ENCODE measurements at places on chromosomes 1 and 21.
A peak's percentile ranks its signal among the peaks of the same experiment; 100 is the strongest.

DNA sequence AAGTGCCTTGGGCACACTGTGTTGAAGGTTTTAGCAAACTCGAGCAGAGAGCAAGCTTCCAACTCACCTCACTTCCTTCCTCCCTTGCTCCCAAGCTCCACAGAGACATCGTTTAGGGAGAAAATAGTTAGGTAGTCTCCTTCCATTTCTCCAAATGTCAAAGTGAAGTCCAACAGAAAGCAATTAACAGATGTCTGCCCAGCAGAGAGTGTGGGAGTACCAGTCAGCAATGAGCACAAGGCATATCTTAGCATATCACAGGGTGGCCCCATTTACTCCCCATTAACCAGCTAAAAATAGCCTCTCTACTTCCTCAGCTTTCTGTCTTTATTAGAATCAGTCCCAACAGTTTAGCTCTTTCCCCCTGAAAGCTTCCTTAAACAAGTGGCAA lies 334.2 kb upstream of the CAMK1G start:
- no peak for DNase-seq

DNA sequence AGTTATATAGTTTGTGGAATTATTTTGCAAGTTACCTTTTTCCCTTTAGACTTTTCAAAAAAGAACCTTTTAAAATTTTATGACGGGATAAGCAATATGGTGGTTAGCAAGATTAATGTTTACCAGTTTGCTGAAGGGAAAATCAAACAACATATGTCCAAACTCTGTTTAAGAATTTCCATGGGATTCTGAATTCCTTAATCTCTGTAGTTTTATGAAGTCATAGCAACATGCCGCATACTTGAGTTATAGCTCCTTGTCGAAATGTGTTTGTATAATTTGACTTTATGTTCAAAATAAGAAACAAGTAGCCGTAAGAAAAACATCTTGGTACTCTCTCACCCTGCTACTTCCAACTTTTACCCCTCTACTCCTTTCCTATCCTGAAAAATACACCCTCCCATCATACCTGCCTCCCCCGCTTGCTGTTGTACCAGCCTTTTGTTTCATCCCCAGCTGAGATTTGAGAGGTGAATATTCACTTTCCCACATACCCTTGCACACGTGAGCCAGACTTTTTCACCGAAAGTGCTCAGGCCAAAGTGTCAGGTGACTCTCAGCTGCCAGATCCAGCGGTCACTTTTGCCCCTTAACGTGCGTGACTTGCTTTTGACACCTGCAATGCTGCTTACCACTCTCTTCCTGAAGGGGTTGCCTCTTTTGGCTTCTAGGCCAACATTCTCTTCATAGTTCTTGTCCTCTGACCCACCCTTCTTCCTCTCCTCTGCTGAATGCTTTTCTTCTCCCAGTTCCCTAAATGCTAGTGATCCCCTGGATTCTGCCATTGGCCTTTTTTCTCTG lies 83.5 kb upstream of the ZNF326 start:
- DNase-seq: no peak

- DNase-seq: peak; percentile 88
Measured at GRCh38 chr1:178126741-178127185, 32.9 kb downstream of the RASAL2 start.

GRCh38 chr1:46408356-46409062 lies 14.4 kb downstream of the FAAH start:
- DNase-seq: no peak

- peak; percentile 31 for DNase-seq
Measured at GRCh38 chr1:92817986-92818764, 13.7 kb upstream of the RPL5 start.

- DNase-seq: peak; percentile 54
Measured at GRCh38 chr21:45209046-45209445, 78.6 kb downstream of the POFUT2 start.

GRCh38 chr1:114609026-114609425 lies 27.6 kb upstream of the BCAS2 start:
- DNase-seq: no peak

DNA sequence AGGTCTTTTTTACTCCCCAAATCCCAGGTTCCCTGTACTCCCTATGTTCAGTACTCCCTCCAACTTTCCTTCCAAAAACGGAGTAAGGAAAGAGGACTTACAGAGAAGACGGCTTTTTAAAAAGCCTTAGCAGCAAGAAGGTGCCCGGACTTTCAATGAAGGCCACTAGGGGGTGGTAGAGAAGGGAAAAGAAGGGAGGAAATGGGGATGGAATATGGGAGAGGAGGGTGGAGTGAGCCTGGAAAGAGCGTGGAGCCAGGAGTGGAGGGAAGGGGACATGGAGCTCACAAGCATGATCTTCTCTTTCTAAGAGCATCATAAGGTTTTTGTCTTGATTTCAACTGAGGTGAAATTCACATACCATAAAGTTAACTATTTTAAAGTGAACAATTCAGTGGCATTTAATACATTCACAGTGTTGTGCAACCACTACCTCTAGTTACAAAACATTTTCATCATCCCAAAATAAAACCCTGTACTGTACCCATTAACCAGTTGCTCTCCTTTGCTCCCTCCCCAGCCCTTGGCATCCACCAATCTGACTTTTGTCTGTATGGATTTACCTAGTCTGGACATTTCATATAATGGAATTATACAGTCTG lies 129.9 kb downstream of the ZNF281 start:
- peak; percentile 66 for DNase-seq

- DNase-seq: peak; percentile 98
Measured at GRCh38 chr1:183039985-183040447, 16.8 kb downstream of the LAMC1 start.

DNA sequence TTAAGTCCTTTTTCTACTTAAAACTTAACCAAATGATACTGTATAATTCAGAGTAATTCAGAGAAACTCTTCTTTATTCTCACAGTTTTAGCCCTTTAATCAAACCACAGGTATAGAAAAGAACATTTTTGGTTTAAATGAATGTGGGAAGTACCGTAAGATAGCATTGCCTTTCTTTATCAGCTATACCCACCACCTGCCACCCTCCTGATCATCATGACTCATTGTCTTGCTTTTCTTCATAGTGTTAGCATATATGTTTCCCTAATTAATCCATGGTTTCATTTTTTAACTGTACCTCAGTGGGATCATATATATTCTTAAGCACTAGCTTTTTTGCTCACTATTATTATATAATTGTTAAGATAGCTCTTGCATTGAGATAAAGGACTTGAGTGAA lies 27.5 kb upstream of the ANGPTL1 start:
- no peak for DNase-seq

GRCh38 chr1:57254022-57254421 lies 169.8 kb downstream of the DAB1 start:
- DNase-seq: peak; percentile 20

DNA sequence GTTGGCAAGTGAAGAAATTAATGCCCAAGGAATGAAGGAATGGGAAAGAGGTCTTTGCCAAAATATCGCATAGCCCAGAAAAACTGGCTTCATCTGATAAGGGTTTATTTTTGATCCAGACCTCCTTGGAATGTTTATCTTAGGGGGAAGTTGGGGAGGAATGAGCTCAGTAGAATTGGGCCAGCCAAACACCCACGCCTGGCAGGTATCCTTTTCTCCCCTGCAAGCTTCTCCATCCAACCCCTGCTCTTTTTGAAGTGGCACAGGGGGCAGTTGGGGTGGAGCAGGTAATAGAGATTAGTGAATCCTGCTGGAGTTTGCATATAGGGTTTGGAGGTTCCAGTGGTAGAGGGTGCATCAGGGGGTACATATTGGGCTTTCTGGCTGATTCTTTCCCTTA lies 21.1 kb downstream of the INTS3 start:
- no peak for DNase-seq

GRCh38 chr1:99811075-99811474 lies 39.1 kb upstream of the AGL start:
- no peak for DNase-seq

DNA sequence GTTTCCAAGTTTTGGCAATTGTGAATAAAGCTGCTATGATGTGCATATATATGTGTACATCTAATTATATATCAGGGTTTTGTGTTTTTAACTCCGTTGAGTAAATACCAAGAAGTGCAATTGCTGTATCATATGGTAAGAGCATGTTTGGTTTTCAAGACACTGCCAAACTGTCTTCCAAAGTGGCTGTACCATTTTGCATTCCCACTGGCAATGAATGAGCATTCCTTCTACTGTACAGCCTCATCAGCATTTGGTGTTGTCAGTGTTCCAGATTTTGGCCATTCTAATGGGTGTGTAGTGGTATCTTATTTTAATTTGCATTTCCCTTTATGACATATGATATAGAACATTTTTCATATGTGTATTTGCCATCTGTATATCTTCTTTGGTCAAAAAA lies 246.3 kb downstream of the USH2A start:
- DNase-seq: no peak

GRCh38 chr1:193348769-193349535 lies 162.5 kb upstream of the B3GALT2 start:
- DNase-seq: no peak

- DNase-seq: no peak
Measured at GRCh38 chr1:115867216-115867615, 26.3 kb upstream of the NHLH2 start.

DNA sequence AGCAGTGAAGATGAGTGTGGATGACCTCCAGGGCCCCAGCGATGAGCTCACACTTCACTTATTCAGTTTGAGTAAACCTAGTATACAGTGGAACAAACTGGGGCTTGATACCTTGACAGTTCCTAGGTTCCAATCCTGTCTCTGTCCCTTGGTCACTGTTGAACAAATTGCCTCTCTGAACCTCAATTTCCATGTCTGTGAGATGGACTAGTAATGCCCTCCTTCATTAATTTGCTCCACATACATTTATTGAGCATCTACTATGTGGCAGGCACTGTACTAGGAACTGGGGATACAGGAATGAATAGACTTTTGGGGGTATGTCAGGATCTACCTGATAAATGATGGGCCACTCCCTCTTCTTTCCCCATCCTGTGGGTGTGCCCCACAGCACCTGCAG lies 57.3 kb downstream of the SDC3 start:
- DNase-seq: no peak

GRCh38 chr1:200150006-200150405 lies 122.5 kb downstream of the NR5A2 start:
- no peak for DNase-seq

DNA sequence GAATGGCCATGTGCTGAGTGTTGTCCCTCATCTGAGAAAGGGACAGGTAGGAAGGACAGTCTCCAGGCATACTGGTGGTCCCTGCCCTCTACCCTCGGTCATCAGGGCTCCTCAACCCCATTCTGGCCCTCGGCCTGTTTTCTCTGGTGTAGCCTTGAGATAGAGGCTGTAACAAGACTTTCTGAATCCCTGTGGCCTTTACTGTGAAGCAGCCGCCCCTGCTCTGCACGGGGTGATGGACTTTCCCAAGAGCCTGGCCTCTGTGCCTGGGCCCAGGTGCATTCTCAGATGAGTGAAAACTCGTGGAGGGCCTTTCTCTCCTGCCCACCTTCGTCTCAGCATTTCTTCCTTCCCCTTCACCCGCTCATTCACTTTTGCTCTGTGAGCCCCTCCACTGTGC lies 3.0 kb upstream of the CASQ1 start:
- no peak for DNase-seq

DNA sequence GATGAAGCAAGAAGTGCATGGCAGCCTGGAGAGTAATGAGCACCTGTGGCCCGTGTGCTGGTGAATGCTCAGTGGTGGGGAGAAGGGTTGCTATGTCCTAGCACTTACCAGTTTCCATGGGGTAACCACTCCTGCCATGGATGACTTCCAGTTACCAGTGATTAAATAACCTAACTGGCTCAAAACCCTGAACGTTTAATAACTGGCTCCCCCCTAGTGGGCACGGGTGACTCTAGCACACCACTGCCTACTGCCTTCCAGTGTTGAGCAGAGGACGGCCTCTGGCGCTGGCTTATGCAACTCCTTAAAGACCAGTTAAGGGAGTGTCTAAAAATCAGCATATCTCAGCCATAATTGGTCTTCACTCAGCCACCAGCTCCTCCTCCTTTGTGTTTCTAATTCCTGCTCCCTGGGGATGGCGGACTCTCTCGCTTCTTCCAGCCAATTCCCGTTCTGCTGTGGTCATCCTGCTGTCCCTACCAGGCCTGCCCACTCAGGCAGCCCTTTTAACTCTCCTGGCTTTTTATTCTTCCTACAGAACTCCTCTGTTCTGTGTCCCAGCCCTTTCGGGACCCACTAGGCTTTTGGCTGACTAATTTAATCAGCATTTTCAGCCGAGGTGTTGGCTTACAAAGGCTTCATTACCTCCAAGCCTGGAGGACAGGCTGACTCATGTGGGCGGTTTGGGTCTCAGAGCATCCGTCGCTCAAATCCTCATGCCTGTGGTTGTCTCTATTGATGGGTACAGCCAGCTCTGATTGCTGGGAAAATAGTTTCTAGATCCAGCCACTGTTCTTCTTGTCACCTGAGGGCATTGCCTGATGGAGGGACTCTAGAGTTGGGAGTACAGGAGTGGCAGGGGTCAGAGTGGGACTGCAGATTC lies 332.4 kb downstream of the CAMTA1 start:
- peak; percentile 92 for DNase-seq

DNA sequence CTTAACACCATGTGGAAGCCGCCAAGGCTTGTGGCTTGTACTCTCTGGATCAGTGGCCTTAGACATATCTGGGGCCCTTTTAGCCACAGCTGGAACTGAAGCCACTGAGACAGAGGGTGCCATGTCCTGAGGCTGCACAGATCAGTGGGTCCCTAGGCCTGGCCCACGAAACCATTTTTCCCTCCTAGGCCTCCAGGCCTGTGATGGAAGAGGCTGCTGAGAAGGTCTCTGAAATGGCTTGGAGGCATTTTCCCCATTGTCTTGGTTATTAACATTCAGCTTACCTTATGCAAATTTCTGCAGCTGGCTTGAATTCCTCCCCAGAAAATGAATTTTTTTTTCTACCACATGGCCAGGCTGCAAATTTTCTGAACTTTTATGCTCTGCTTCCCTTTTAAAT lies 15.1 kb upstream of the DPH5 start:
- no peak for DNase-seq

- peak; percentile 97 for DNase-seq
Measured at GRCh38 chr1:218705911-218706893, 361.1 kb downstream of the TGFB2 start.

DNA sequence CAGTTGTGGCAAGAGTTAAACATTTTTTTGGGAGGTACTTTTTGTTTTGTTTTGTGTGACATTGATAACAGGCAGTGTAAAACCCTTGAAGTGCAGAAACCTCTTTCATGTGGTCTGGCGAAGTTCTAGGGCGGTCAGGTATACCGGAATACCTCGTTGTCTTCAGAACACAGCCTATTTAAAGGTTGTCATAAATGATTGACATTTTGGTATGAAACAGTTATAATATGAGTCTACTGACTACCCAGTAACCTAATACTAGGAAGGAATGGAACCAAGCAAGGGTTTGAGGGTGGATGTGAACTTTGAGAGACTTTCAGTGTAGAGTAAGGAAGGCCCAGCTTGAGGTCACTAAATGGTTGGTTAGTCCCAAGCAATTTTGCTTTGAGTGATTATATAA lies 40.5 kb downstream of the PATJ start:
- no peak for DNase-seq

DNA sequence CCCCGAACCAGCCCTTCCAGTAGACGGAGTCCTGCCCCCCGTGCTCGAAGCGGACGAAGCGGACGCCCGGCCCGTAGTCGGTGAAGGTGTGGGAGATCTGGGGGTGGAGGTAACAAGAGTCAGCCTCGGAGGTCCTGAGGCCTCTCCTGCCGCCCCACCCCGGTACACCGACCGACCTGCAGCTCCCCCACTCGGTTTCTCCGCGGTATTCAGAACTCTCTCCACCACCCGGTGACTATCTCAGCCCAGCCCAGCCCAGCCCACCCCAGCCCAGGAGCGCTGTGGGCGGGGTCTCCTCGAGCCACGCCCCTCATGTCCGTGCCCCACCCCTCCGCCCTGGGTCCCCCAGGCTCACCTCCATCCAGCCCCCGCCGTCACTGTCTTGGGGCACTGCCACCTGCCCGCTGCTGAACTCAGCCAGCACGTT lies 5.5 kb downstream of the FBXO2 start:
- no peak for DNase-seq

- no peak for DNase-seq
Measured at GRCh38 chr1:24896176-24896575, 33.9 kb downstream of the RUNX3 start.

Measured in fibroblast of skin of back (primary cell).